ENCODE measurements at places on chromosomes 12 and 14.

GRCh38 chr14:23766737-23767401 lies 130.7 kb downstream of the DHRS2 start:
- no peak for DNase-seq

GRCh38 chr14:101025696-101026095 lies 122.2 kb upstream of the RTL1 start:
- DNase-seq = no peak

- DNase-seq = no peak
Observed at GRCh38 chr14:22386924-22387775, 201.9 kb downstream of the DAD1 start.

- no peak for DNase-seq
Observed at GRCh38 chr14:64292197-64292596, 2.0 kb downstream of the ESR2 start.

DNA sequence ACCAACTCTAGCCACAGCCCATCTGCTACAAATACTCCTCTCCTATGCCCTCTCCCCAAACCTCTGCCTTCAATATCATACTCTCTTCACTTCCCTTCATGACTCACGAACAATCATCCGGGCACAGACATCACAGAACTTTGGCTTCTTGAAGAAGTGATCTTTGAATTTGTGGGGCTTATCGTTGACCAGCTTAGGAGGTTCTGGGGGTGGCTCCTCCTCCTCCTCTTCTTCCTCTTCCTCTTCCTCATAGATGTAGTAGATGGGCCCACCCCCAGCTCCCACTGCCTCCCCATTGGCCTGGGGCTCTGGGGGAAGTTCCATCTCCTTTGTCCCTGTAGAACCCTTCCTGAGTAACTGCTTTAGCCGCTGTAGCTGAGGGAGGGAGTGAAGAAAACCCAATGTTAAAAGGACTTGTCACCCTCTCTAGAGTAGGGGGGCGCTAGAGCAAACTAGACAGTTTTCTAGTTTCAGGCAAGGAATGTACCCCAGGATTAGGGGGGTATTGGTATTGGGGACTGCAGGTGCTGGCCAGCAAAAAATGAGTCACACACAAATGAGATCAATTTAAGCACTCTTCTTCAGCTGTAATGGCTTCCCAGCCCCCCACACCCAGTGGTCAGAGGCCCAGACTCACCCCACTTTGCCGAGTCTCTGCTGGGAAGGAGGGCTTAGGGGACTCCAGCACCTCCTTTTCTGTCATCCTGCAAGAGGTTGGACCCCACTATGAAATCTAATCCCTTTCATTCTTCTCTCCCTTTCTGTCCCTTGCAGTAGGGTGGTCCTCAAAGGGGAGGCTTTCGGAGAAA lies 1.8 kb downstream of the STAC3 start:
- no peak for DNase-seq

GRCh38 chr14:45083617-45083975 lies 320 bp upstream of the PRPF39 start:
- no peak for DNase-seq

DNA sequence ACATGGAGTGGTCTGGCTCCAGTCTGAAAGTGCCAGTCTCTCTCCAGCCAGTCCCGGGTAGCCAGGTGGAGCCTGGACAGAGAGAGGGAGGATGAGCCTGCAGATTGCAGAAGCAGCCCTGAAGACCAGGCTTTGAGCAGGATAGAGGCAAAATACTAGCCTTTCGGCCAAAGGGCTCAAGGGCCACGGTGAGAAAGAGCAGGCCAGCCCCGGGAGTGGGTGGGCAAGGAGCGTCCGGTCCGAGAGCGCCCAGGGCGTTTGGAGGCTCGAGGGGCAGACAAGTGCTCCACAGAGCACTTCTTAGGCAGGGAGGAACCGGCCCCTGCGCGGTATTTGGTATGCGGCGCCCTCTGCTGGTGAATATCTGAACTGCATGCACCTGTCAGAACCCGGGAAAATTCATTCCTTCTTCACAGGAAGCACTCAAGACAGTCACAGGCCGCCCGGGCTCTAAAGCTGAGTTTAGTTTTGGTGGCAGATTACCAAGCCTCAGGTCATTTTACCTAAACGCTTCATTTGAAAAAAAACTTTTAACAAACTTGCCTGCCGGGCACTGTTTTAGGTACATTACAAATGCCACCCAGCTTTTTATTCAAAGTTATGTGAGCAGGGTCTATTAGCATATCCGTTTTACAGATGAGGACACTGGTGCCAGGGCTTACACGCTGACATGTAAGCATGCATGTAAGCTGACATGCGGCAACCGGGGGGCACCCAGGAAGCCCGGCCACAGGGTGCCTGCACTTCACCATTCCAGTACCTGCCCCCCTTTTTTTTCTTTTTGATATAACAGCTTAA lies 21.0 kb upstream of the PSMC1 start:
- peak; percentile 47 for DNase-seq

- DNase-seq = no peak
Observed at GRCh38 chr12:6928703-6929407, 1.1 kb downstream of the ATN1 start.

DNA sequence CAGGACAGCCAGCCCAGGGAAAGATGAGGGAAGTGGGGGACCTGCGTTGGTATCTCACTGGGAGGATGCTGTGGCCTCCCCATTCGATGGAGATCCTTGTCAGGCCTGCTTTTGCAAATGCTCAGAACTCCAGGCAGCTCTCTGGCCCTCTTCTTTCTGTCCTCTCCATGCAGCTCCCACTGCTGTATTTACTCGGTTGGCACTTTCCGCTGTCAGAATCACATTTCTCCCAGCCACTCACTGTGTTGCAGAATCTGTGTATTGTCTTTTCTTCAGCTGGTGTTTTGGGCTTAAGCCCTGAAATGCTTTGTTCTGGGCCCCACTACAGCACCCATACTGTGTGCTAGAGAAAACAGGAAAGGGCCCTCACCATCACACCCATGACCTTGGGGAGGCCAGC lies 401.1 kb downstream of the RGS6 start:
- no peak for DNase-seq

- DNase-seq = no peak
Observed at GRCh38 chr14:35335388-35336092, 43.4 kb downstream of the PSMA6 start.

GRCh38 chr12:17588968-17589367 lies 501.0 kb downstream of the RERGL start:
- no peak for DNase-seq

DNA sequence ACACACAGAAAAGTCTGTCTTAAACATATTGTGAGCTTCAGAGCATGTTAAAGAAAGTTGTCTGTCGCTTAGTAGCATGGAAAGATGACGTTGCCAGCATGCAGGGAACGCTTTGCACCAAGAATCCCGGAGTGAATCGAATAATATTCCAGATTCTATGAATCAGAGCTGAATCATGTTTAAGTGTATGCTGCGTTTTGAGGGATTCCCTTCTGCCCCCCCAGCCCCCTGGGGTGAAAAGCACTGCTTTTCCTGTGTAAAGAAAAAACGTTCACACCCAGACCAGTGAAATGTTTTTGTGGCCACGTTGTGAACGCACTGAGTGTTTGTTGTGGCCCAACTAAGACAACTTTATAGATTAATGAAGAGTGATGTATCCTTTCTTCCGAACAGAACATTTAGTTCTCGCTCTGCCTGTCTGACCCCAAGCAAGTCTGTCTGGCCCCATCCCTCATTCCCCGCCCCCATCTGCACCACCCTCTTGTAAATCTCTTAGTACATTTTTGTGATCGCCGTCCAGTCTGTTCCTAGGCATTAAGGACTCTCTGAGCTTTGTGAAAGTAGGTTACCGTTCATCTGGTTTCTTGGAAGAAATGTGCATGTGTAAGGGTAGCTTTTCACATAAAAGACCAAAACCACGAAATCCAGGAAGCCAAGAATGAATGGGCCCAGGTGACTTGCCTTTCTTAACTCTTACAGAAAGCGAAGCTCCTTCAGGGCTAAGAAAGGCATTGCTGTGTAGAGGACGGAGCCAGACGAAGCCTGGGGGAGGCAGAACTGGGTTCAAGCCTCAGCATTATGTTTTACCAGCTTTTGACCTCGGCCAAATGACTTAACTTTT lies 103.0 kb downstream of the SAMD4A start:
- peak; percentile 17 for DNase-seq

- no peak for DNase-seq
Observed at GRCh38 chr12:121318121-121318520, 21.6 kb upstream of the CAMKK2 start.

GRCh38 chr14:91245029-91245428 lies 525 bp upstream of the GPR68 start:
- no peak for DNase-seq

DNA sequence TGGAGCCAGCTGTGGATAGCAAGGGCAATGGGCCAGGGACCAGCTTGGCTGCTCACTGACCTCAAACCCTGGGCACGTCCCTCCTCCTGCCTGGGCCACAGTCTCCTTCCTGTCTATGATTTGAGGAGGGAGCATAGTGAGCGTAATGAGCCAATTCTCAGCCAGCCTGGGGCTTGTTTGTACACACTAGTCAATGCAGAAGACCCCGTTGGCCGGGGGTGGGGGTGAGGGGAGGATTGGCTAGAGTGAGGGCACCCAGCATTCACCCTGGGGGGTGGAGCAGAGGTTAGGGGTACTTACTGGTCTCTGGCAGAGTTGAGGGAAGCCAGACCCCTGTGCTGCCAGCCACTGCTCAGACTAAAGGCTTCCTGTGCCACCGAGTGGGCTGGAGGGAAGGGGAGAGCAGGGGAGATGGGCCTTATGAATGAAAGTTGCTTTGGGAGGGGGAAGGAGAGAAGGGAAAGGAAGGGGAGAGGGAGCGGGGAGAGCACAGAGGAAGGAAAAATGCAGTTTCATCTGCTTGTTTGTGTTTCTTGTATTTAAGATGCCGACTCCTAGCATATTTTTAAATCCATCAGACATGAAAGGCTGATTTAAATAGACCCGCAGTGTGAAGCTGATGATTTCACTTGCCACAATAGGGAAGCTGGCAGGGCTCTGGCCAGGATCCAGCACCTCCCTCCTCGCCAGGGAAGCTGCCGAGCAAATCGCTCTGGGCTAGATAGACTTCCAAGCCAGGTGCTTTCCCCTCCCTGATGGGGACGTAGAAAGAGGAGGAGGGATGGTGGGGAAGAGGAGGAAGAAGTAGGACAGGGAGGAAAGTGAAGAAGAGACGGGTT lies 114.0 kb downstream of the PRMT8 start:
- no peak for DNase-seq

- DNase-seq = no peak
Observed at GRCh38 chr12:131457028-131457310, 253.9 kb upstream of the SFSWAP start.

DNA sequence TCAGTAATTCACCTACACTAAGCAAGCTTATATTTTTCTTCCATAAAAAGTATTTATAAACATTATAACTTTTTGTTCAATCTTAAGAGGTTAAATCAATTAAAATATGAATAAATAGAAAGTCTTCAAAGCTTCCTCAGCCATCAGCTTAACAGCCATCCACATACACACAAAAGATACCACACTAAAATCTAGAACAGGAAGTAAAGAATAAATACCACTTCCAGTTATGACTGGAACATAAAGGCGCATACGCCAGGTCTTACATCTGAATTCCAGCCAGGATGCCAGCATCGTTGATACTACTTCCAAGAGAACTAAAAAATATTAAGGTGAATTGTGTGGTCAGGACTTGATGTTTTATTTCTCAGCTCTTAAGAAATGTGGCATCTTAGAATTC lies 17.0 kb downstream of the SIX1 start:
- DNase-seq = no peak

GRCh38 chr12:124386661-124387527 lies 92.0 kb downstream of the RFLNA start:
- no peak for DNase-seq

- no peak for DNase-seq
Observed at GRCh38 chr12:51028813-51029150, 2.6 kb upstream of the SLC11A2 start.

DNA sequence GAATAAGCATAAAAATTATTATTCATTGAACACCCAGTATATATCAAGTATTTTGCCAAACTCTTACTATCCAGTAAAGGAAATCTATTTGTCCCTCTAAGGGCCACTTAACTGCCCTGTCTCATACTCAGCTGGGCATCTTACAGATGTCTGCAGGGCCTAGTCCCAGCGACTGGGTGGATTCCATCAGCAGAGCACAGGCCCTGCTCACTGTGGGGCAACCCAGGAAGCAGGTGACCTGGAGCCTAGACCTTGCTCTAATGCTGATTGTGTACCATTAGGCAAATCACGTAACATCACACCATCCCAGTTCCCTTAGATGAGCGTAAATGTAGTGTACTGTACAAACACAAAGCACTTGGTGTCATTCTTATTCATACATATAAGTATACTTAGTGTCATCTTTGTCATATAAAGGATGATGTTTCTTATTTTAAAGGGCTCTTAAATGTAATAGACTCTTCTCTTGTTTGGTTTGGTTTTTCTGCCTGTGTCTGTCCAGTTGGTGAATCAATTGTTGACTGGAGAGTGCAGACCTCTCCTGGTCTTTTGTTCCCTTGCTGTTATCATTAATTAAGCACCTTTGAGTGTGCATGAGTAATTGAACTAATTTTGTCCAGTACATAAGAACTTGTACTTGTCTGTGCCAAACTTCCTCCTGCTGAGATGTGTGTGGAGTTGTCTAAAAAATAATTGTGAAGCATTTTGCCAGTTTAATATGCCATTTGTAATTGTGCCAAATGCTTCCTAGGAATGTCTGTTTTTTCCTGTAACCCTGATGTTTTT lies 49.3 kb downstream of the RAB35 start:
- no peak for DNase-seq

DNA sequence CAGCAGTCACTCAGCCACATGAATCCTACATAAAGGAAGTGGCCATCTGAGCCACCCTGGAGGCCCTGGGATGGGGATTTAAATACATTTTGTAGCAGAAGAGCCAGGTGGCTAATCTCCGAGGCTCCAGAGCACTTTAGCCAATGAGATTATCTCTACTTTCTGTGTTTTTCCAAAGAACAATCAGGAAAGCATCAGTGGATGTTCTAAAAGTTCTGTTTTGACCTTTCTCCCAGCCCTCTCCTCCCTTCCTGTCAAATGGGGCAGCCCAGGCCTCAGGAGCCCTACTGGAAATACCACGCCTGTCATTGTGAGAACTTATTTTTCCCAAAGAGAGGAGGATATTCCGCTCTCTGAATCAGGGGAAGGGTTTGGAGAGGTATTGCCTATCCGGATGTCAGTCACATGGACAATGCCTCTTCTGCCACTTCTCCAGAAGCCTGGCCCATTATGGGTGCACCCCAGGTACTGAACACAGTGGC lies 336.8 kb upstream of the FKBP4 start:
- DNase-seq = no peak

- no peak for DNase-seq
Observed at GRCh38 chr12:14960548-14961465, 594 bp downstream of the ARHGDIB start.

- no peak for DNase-seq
Observed at GRCh38 chr14:59018460-59018859, 170.0 kb upstream of the DAAM1 start.

DNA sequence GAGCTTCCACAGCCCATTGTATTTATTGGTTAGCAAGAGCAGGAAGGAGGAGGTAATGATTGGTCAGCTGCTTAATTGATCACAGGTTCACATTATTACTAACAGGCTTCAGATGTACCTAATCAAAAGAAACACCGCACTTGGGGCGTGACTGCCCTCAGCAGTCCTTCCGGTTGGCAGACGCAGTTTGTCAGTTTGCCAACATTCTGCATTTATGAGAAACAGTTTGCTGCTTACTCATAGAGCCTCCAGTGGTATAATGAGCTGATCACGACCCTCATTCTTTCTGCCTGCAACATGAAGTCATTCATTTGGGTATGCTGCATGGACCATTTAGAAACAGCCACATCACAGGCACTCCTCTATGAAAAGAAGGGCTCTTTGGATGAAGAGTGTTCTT lies 42.5 kb upstream of the PPM1H start:
- no peak for DNase-seq

GRCh38 chr12:120563495-120563894 lies 17.7 kb downstream of the POP5 start:
- no peak for DNase-seq

GRCh38 chr12:18926188-18926587 lies 188.3 kb downstream of the CAPZA3 start:
- DNase-seq = no peak

All from stimulated activated CD8-positive, alpha-beta memory T cell treated with anti-CD3 and anti-CD28 coated beads, Interleukin-7, amount 100 ng/mL, for 1 hour (primary cell).